ENCODE measurements at places on chromosomes 16 and 17.

GRCh38 chr16:143047-143446 lies 4.6 kb upstream of the NPRL3 start:
- DNase-seq = no peak

GRCh38 chr16:27363246-27363632 lies 38.7 kb upstream of the IL21R start:
- no peak for DNase-seq

- no peak for DNase-seq
These were observed 12.5 kb downstream of the NOB1 start for GRCh38 chr16:69741951-69742904.

DNA sequence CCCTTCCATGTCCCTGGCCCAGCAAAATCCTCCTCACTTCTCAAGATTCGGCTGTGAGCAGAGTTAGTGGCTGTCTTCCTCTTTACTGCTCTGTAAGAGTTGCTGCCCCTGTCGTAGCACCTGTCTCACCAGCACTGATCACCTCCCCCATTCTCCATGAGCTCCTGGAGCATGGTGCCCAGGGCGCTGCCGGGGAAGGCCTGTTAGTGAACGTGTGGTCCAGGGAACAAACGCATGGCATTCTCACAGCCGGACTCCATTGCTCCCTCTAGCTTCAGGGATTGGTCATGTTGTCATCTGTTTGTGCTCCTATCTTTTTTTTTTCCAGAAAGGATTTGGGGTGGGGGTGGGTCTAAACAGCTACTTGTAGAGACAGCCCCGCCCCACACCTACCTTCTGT lies 141.2 kb downstream of the CMIP start:
- DNase-seq = no peak

DNA sequence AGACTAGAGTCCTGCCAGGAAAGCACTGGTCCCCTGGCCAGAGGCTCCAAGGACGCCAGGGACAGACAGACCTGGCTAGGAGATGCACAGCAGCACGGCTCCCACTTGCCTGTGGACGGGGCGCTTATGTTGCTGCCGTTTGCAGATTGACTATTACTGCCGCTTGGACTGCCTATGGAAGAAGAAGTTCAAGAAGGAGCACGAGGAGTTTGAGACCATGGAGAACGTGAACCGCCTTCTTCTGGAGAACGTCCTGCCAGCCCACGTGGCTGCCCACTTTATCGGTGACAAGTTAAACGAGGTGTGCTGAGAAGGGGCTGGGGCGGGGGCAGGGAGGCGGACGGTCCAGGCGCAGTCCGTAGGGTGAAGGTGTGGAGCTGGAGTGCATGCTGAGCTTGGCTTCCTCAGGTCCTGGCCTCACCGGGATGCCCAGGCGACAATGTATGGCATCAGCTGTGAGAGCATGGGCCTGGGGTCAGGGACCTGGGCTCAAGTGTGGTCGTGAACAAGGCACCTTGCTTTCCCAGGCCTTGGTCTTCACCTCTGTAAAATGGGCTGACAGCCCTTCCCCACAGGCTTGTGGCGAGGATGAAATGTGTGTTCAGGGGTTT lies 45.6 kb downstream of the ADCY7 start:
- DNase-seq = no peak

GRCh38 chr16:29029168-29029994 lies 44.5 kb downstream of the LAT start:
- DNase-seq = no peak
